ENCODE measurements at places on chromosomes 1 and 21. TPM values are rescaled to one million over a fixed set of nuclear protein-coding genes. Genes with fewer than 3 reads are reported as not detected.

GRCh38 chr21:33769057-33769456 lies 126.8 kb downstream of the ITSN1 start:
- no peak for ATAC-seq

DNA sequence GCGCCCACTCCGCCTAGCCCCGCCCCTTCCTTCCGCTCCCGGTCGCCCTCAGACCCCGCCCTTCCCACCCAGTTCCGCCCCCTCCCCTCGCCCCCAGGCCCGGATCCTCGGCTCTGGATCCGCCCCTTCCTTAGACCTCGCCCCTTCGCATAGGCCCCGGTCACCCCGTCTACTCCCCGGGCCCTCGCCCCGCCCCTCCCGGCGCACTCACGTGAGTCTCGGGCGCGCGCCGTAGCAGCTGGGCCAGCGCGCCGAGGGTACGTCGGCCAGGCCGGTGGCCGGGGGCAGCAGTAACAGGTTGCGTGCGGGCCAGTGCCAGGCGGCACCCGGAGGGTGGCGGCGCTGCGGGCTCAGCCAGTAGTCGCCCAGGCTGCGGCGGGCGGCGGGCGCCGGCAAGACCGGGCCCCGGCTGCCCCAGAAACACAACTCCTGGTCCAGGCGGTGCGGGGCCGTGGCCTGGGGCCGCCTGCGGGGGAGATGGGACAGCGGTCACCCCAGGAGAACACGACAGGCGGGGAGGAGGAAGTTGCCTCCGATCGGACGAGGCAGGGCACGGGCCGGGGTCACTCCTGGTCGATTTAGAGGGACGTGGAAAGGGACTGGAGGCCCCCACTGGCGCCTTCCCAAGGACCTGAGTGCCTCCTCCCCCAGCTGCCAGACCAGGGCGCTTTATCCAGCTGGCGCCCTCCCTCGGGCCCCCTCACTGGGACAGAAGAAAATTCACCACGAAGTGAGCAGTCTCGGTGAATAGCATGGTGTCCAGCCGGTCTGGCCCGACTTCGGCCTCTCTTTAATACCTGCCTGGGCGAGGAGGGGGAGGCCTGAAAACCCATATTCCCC lies 10.7 kb downstream of the FAM229A start:
- peak; percentile 94 for ATAC-seq

DNA sequence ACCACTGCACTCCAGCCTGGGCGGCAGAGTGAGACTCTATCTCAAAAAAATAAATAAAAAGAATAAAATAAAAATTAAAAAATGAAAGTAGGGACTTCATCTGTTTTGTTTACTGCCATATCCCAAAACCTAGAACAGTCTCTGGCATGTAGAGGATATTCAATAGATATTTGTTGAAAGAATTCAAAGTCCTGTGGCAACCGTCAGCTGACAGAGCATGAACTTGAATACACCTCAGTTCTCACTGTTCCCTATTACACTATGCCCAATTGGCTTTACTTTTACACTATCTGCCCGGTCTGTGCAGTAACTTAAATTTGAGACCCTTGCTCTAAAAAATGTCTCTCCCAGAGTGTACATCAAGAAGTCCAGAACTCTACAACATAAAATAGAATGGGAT lies 46.2 kb downstream of the PRDX6 start:
- ATAC-seq, result no peak

DNA sequence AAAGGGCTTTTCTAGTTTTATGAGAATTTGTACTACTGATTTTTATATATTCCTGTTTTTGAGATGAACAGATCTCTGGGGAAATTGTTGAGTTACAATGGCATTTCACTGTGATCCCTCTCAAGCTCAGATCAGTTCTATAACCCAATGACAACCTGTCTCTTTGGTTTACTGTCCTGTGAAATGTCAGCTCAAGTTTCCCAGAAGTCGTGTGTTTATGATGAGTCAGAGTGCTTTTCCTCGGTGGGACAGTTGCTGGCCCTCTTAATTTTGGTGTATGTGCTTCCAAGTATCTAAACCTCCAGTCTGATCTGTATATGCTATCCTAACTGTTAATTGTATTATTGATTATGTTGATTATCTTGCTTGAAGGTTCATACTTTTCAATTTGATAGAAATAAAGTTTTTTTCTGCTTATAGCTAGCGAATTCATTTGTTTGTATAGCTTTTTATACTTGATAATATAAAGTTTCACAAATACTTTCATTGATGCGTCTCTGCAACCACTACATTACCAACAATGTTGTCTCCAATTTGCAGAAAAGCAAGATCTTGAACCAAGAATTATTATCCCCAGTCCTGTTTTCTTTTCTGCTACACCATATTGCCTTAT lies 77.5 kb upstream of the DNAJC6 start:
- no peak for ATAC-seq

- no peak for ATAC-seq
Measured at GRCh38 chr1:181202986-181203555, 114.6 kb downstream of the IER5 start.

DNA sequence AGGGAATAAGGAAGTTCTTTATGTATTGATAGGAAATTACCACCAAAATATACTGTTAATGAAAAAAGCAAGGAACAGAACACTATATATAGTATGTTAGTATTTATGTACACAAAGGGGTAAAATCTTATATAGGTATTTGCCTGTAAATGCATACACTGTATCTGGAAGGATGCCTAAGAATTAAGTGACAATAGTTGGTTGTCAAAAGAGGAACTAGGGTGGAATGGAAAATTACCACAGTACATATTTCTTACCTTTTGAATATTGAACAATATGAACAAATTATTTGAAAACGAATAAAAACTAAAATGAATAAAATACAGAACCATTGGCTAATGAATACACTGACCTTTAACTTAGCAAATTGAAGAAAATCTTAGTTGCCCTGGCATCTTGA lies 13.6 kb downstream of the ARPC5 start:
- ATAC-seq, result no peak

DNA sequence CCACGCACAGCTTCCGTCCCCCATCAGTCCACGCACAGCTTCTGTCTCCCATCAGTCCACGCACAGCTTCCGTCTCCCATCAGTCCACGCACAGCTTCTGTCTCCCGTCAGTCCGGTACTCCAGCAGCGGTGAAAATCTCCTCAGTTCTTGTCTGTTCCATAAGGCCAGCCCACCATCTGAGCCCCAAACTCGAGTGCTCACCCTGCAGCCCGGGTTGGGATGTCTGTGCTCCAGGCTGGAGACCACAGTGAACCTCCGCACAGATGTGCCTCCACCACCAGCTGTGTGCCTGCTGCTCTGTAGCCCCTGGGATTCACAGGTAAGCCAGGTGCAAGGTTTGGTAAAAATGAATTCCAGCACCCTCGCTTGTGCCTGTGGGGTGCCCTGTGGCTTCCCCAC lies 258.6 kb downstream of the NPHP4 start:
- ATAC-seq, result no peak

DNA sequence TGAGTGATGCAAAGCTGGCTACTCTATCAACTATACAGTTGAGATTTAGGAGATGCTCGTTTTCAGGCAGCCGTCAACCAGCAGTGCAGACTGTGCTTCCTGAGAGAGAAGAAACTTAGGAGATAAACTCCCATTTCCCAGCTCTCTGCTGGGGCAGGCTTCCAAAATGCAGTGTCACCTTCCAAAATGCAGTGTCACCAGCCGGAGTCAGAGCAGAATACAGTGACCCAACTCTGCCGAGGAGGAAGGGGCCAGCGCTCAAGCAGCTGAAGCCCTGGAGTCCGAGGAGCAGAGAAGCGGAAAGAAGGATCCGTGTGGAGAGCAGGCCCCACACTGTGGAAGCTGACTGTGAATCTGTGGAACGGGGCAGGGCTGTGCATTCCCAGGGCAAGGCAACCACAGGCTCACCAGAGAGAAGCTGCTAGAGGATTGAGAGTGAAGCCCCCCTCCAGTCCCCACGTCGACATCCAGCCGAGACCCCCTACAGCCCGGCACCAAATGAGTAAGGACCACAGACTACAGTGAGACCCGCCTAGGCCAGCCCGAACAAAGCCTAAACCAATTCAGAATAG lies 703 bp upstream of the KRTAP12-1 start:
- no peak for ATAC-seq

GRCh38 chr1:20349561-20349960 lies 58.9 kb downstream of the VWA5B1 start:
- no peak for ATAC-seq

DNA sequence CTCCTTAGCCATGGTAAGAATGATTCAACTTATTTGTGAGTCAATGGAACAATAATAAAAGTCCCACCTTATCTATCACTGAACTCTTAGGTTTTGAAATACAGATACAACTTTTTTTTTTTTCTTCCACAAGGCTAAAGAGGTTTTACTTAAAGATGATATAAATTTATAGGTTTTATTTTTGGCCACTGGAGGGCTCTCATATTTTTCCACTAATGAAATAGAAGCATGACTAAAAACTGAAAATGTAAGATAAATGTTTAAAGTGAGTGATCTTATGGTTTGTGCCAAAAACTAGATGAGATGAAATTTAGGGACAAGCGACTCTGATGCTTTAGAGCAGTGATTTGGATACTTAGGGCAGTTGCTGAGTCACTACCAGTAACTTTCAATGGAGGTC lies 499.0 kb downstream of the NUF2 start:
- ATAC-seq, result no peak

DNA sequence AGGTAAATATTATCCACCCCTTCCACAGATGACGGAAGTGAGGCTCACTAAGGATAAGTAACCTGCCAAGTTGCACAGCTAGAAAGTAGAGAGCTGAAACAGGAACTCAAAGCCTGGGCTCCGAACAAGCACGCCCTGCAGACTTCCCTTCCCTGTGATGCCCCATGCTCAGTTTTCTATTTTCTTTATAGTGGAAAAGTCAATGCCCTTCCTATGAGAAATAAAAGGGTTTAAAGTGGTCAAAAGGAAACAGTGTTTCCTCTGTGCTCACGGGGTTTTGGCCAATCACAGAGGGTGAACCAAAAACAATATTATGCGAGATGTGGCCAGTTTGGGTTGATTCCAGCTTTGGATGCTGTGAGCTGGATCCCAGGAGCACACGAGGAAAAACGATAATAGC lies 44.5 kb downstream of the DDR2 start:
- ATAC-seq, result no peak

GRCh38 chr1:40774266-40774998 lies 9.2 kb upstream of the KCNQ4 start:
- no peak for ATAC-seq

- ATAC-seq, result no peak
Measured at GRCh38 chr1:37561133-37562132, 4.7 kb downstream of the DNALI1 start.

DNA sequence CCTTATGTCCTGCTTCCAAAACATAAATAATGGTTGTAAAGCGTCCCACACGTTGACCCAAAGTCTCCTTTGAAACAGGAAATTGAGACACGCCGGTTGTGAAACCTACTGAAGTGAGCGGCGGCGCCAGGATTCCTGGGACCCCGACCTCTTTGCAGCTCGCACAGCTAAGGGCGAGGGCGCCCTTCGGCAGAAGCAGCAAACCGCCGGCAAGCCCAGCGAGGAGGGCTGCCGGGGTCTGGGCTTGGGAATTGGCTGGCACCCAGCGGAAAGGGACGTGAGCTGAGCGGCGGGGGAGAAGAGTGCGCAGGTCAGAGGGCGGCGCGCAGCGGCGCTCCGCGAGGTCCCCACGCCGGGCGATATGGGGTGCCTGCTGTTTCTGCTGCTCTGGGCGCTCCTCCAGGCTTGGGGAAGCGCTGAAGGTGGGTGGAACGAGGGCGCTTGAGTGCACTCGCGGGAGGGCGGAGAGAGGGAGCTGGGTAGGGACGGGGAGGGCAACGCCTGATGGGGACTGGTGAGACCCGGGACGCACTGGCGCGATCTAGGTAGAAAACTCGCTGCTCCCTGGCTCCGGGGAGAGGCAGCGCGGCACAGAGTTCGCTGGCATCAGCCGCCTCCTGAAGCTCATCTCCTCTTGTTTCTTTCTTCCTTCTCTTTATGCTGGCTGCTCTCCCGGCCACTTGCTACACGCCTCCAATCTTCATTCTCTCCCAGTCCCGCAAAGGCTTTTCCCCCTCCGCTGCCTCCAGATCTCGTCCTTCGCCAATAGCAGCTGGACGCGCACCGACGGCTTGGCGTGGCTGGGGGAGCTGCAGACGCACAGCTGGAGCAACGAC lies at the start of gene CD1D:
CD1D (plus strand) TSS at position 155 of the 836 bp plus-strand sequence; CDS start at position 362, 207 bp downstream.
- no peak for ATAC-seq

- no peak for ATAC-seq
Measured at GRCh38 chr1:208820580-208821212, 576.5 kb upstream of the PLXNA2 start.

DNA sequence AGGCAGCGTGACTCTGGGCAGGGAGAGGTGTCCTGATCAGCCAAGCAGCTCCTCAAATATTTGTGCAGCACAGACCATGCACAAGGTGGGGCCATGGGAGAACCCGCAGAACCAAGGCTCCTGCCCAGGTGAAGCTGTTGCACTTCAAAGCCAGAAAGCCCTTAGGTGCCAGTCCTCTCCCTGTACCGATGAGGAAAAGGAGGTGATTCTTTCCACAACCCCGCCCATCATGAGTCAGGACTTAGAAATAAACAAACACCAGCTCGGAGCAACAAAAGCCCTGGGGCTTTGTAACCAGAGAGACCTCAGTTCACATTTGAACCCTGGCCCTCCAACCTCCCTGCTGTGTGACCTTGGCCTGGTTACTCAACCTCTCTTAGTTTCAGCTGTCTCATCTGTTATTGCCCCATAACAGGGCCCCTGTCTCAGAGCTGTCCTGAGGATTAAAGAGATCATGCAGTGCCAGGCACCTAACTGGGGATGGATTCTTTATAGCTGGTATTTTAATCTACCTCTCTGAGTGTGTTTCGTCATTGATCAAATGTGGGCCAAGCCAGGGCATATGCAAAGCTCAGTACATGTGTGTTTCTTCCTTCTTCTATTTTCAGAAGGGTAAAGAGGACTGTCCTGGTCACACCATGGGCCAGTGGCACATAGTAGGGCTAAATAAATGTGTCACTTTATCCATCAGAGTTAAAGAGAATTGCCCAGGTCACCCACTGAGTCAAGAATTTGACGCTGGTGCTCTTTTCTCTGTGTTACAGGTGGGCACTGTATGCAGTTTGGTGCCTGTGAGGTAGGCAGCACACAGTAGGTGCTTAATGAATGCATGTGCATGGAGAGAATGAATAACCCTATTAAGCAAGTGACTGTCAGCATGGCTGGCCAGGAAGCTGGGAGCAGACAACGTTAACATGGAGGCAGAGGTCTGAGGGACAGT lies 1.4 kb downstream of the LDLRAD1 start:
- ATAC-seq, result no peak

- no peak for ATAC-seq
Measured at GRCh38 chr1:221768444-221769066, 26.7 kb upstream of the DUSP10 start.

DNA sequence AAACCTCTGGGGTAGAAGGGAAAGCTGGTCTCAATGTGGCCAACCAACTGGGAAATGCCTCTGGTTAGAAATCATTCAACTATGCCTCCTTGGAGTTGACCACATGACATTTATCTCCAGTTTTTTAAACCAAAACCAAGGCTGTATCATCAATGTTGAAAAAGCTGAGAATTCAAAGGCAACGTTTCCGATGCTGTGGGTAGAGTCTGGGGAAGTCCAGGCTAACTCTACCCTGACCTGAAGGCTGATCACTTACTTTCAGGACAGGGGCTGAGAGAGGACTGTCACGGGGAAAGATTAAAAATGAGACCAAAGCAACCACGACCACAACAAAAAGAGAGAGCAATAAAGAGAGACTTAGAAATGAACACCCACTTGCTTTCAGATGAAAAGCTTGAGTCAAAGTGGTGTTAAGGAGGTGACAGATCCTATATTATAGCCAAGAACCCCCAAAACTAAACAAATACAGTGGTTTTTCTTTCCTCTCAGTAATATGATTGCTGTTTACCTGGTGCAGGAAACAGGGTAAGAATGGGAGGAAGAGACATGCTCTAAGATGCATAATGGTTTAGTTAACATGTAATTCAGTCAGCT lies 90.8 kb upstream of the TNFSF4 start:
- no peak for ATAC-seq

AMPD1 gene
- total RNA-seq, result not detected

RNF11 gene
- 96.7 TPM for total RNA-seq

FAM72C gene
- 1.4 TPM for total RNA-seq

SUSD4 gene
- total RNA-seq, result 2.6 TPM

MIER1 gene
- total RNA-seq, result 53.2 TPM

Data from gastroesophageal sphincter (tissue), 4 donors.